ENCODE measurements at places on chromosomes 3 and 15. TPM values are rescaled to one million over a fixed set of nuclear protein-coding genes. Genes with fewer than 3 reads are reported as not detected.

DNA sequence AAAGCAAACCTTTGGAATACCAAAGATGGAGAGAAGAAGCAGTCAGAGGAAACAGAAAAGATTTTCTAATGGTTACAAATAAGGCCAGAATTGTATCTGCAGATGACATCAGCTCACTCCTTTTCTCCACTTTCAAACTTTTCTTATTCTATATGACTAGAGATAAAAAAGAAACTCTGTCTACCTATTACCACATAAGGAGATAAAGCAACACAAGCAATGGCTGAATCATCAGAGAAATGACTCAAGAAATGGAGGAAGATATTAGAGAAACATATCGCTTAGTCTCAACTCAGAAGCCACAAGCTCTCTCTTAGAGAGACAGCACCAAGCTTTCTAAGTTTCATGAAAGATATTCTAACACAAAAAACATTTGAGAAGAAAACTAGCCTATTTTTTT lies 784.0 kb downstream of the ZPLD1 start:
- no peak for DNase-seq

- DNase-seq, result no peak
These were observed 82.8 kb upstream of the TNIK start for GRCh38 chr3:171542976-171543375.

DNA sequence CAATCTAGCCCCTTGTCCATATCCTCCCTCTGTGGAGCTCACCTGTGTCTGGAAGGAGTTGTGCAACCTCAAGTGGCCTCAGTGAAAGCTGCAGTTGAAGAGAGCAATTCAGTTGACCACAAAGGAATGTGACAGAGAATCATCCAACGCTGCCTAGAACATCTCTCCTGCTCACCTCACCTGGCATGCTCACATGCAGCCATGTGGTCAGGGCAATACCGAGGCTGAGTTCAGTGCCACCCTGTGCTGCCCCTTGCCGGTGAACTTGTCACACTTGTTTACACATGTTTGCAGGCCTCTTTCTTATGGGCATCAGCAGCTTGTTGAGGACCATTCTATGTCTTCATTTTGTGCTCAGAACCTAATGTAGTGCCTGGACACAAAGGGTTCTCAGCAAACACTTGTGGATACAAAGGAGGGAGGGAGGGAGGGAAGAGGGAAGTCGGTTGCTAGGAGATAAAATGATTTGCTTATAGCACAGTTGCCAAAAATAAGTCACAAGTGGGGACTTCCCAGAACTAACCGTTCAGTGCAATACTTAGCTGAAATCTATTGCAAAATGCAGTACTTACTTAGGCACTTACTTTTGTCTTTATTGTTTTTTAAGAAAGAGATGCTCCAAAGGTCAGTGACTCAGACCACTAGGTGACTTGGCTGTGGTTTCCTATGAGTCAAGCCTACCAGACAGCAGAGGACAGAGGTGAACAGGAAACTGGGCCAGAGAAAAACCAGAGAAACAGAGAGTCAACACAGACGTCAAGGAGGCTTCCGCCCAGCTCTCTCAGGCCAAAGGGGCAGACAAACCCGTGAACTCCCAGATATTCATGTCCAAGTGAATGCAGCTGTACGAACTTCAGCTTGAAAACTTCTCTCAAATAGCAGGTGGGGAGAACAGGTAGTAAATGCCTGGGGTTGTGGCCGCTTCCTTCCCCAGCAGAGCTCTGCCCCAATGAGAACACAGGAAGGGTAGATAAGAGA lies 227.8 kb upstream of the CTNNB1 start:
- DNase-seq, result peak; percentile 53

GRCh38 chr3:194955979-194956696 lies 270.5 kb downstream of the FAM43A start:
- no peak for DNase-seq

GRCh38 chr15:90325726-90326125 lies 26.4 kb upstream of the ZNF774 start:
- no peak for DNase-seq

MYO5A gene
- total RNA-seq, result 18.1 TPM

- no peak for DNase-seq
These were observed 168.2 kb downstream of the MBNL1 start for GRCh38 chr3:152436707-152437590.

DNA sequence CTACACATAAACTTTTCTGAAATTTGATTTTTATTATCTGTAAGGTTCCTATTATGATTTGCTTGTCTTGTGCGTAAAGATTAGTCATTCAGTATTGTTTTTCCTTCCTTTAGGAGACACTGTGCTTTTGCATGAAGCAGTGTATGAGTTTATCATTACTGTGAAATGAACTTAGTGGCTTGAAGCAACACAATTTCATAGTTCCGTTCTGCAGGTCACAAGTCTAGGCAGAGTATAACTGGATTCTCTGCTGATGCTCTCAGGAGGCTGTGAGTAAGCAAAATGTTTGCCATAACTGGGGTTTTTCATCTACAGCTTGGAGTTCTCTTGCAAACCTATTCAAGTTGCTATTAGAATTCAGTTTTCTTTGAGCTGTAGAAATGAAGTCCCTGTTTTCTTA lies 1136.1 kb downstream of the OTOL1 start:
- no peak for DNase-seq
